ENCODE measurements at places on chromosomes 4 and X. TPM values are rescaled to one million over a fixed set of nuclear protein-coding genes. Genes with fewer than 3 reads are reported as not detected.

The FAT1 gene
- total RNA-seq: 224 TPM

The HSFX4 gene
- total RNA-seq: not detected

The LIMCH1 gene
- total RNA-seq: 65.2 TPM

The SLC7A11 gene
- total RNA-seq: 3.0 TPM

The CYSLTR1 gene
- 0.68 TPM for total RNA-seq

The HERC6 gene
- 21.1 TPM for total RNA-seq

The NLGN3 gene
- 3.5 TPM for total RNA-seq

The MTMR8 gene
- total RNA-seq: 3.0 TPM

DNA sequence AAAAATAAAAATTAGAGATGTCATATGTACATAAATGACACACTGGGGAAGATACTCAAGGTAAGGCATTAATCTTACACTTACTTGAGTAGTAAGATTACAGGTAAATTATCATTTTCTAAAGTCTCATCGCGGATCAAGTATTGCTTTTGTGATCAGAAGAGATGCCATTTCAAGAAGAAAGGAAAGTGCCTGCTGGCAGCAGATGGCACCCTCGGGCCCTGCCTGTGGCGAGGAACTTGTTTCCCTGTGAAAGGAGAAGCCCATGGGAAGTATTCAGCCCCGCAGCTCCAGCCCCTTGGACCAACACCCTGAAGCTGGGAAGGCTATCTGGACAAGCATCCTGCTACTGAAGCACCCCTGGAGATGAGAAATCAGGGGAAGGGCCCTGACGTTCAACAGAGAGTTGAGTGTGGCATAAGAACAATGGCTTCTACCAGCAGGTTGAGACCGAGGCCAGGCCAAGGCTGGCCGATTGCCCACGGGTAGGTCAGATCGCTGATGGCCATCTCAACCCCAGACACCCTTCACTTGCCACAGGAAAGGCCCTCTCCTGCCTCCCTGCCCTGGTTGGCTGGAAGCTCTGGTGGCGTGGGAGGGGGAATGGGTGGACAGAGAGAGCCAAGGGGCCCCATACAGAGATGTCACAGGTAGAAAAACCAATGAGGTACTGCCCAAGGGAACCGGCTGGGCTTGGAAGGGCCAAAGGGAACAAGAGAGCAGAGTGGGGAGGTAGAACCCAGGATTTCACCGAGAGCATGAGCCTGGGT lies 18.8 kb upstream of the MXD4 start:
- DNase-seq: no peak

DNA sequence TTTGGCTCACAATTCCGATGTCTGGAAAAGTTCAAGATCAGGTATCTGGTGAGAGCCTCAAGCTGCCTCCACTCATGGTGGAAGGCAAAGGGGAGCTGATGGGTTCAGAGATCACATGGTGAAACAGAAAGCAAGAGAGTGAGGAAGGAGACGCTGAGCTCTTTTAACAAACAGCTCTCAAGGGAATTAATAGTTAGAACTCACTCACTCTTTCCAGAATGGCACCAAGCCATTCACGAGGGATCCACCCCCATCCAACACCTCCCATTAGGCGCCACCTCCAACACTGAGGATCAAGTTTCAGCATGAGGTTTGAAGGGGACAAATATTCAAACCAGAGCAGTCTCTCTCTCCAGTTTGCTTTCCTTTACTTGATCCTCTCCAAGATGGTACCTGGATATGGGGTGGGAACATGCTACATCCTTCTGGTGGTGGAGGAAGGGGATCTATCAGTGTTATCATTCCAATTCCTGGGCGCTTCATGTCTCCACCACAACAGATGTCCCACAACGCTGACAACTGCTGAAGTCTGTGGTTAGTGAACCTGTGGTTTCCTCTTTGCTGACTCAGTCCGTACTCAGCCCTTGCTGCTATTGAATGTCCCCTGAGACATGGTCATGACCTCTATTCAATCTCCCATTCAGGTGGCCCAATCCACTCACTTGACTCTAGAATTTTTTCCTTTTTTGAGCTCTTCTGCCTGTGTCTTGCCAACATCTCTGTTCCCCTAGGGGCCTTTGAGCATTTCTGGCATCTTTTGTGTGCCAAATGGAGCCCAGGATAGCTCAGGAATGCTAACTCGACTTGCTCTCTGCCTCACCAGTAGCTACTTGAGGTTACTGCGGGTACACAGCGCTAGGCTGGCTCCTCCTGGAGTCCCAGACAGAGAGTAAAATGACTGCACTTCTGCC lies 395.2 kb downstream of the MID1IP1 start:
- no peak for DNase-seq

DNA sequence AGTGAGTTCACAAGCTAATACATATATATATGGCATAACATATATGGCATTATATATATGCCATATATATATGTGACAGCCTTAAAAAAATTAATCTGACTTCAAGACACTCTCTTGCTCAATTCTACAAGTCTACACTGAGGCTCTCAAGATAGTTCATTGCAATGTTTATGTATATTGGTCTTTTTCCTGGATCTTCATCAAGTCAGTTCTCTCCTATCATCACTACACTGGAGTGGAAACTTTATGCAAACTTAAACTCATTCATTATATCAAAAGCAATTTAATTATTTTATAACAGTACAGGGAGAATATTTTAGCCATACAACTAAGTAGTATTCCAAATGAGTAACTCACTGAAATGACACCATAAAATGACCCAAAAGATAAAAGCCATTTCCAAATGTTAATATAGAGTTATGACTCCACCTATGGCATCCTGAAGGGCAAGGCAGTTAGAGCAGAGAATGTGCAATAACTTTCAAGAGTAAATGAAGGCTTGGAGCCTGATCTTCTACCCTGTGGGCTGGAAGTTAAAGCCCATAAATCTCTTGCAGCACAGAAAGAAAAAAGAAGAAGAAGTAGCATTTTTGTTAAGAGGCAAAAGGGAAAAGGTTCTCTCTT lies 176.3 kb upstream of the SLIT2 start:
- no peak for DNase-seq

GRCh38 chrX:70921709-70922352 lies 9.1 kb downstream of the SLC7A3 start:
- no peak for DNase-seq

DNA sequence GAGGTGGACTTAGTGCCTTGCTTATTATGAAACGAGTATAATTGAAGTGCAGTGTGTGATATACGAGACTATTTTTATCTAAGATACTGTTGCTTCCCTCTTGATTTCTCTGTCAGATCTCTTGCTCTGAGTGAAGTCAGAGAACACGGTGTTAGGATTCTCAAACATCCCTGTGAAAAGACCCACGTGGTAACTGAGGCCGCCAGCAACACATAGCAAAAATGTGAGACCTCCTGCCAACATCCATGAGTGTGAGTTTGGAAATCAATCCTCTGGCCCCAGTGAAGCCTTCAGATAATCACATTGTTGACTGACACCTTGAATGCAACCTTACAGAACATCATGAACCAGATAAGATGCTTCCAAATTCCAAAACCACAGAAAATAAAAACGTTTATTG lies 954.4 kb downstream of the FAT4 start:
- DNase-seq: no peak

DNA sequence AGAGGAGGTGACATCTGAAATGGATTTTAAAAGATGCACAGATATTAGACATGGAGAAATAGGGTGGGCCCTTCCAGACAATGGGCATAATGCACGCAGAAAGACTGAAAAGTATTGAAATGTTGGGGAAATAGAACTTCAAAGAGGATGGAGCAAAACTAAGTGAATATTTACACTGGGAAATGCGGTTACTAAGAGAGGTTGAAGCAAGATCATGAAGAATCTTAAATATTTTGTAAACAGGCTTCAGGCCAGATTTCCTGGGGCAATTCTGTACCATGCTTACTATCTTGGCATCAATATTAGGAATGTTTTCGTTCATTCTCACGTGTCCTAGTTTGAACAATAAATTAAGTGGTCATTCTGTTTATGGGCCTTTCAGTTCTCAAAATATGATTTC lies 216.3 kb downstream of the ADAMTS3 start:
- DNase-seq: no peak

DNA sequence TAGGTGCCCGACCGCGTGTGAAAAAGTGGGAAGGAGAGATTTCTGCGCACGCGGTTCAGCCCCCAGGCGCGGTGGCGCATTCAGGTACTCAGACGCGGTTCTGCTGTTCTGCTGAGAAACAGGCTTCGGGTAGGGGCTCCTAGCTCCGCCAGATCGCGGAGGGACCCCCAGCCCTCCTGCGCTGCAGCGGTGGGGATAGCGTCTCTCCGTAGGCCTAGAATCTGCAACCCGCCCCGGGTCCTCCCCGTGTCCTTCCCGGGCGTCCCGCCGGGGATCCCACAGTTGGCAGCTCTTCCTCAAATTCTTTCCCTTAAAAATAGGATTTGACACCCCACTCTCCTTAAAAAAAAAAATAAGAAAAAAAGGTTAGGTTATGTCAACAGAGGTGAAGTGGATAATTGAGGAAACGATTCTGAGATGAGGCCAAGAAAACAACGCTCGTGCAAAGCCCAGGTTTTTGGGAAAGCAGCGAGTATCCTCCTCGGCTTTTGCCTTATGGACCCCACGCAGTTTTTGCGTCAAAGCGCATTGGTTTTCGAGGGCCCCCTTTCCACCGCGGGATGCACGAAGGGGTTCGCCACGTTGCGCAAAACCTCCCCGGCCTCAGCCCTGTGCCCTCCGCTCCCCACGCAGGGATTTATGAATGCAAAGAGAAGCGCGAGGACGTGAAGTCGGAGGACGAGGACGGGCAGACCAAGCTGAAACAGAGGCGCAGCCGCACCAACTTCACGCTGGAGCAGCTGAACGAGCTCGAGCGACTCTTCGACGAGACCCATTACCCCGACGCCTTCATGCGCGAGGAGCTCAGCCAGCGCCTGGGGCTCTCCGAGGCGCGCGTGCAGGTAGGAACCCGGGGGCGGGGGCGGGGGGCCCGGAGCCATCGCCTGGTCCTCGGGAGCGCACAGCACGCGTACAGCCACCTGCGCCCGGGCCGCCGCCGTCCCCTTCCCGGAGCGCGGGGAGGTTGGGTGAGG lies 3.7 kb downstream of the SHOX start:
- no peak for DNase-seq

DNA sequence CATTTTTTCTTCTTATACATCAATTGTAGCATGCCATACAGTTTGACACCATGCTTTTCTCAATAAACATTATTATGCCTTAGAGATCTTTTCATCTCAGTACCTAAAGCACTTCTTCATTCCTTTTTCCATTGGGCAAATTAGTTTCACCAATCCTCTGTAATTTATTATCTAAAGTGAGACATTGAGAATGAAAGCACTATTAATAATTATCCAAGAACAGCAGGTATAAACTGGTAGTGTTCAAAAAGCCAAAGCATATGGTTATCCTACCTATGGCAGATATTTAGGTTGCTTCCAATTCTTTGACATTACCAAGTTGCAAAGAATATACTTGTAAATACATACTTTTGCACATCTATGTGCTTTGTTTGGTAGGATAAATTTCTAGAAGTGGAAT lies 15.6 kb downstream of the LAMTOR3 start:
- no peak for DNase-seq

DNA sequence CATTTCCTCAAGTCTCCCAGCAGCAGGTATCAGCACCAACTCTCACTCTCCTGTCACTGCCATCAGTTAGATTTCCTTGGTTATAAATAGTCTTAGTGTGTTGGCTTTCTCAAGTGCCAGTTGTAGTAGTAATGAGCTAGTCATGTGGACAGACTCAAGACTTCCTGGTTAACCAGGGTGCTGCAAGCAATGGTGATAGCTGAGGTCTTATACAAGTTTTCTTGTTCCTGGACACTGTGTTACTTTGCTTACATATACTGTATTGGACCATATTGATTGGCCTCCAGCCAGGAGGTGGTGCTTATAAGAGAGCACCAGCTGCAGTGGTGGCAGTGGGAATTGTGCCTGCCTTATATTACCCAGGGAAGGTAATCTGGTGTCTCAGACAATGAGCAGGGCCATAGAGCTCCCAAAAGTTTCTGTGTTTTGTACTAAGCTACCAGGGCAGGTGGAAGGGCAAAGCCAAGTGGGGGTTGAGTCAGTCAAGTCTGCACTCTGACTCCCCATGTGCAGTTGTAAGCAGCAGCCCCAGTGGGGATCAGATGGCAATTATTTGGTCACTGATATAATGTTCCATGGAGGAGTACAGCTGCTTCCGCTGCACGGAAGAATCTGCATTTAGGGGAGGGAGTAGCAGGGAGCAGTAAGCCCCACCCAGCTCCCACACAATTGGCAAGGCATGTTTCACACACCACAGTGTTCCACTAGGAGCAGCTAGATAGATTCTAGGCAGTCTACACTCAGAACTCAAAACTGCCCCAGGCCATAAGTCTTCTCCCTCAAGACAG lies 24.1 kb upstream of the ZDHHC15 start:
- DNase-seq: no peak

Data from mesothelial cell of epicardium (in vitro differentiated cells).